A549 treated with RU486 at 1 μM for 4 hours (cell line): ENCODE measurements at places on chromosomes 12 and 14. TPM values are rescaled to one million over a fixed set of nuclear protein-coding genes. Genes with fewer than 3 reads are reported as not detected.

G2E3 gene
- 15.6 to 19.6 TPM (median 17.8 TPM) in 5 replicates for total RNA-seq

HVCN1 gene
- 0.40 to 0.92 TPM (median 0.70 TPM) in 5 replicates for total RNA-seq

DMAC2L gene
- 8.6 to 13.4 TPM (median 12.5 TPM) in 5 replicates for total RNA-seq

PROX2 gene
- not detected in 5 replicates for total RNA-seq

SPIC gene
- total RNA-seq, result not detected in 5 replicates

KRT5 gene
- total RNA-seq, result 0.54 to 0.61 TPM in 2 of 5 replicates, not detected in the others

PTPN6 gene
- 9.5 to 14.0 TPM (median 11.9 TPM) in 5 replicates for total RNA-seq

CACNA2D4 gene
- total RNA-seq, result not detected in 5 replicates

MDGA2 gene
- total RNA-seq, result 0.12 TPM in 1 of 5 replicates, not detected in the others

DEPDC4 gene
- 0.30 to 2.7 TPM (median 1.4 TPM) in 5 replicates for total RNA-seq

IFNG-AS1 gene
- total RNA-seq, result not detected in 5 replicates

NANOG gene
- not detected in 5 replicates for total RNA-seq

RAPGEF3 gene
- total RNA-seq, result 0.27 to 0.78 TPM (median 0.53 TPM) in 5 replicates

SDSL gene
- total RNA-seq, result 20.4 to 28.8 TPM (median 23.7 TPM) in 5 replicates

SYCP3 gene
- total RNA-seq, result 0.13 TPM in 1 of 5 replicates, not detected in the others

KRT2 gene
- 0.05 TPM in 1 of 5 replicates, not detected in the others for total RNA-seq

AKAP3 gene
- 0.03 to 0.41 TPM (median 0.29 TPM) in 4 of 5 replicates, not detected in the other for total RNA-seq

AQP6 gene
- total RNA-seq, result not detected in 5 replicates

OTOGL gene
- total RNA-seq, result 0.02 TPM in 1 of 5 replicates, not detected in the others

FCF1 gene
- 38.6 to 73.8 TPM (median 50.3 TPM) in 5 replicates for total RNA-seq

SCYL2 gene
- total RNA-seq, result 8.8 to 21.2 TPM (median 20.7 TPM) in 5 replicates

PGF gene
- total RNA-seq, result 2.4 to 4.1 TPM (median 3.2 TPM) in 5 replicates

CLEC6A gene
- total RNA-seq, result not detected in 5 replicates

EPYC gene
- not detected in 5 replicates for total RNA-seq

CPM gene
- 4.7 to 9.4 TPM (median 8.7 TPM) in 5 replicates for total RNA-seq
